ENCODE measurements at places on chromosomes 13 and 19.

- no peak for DNase-seq
Observed at GRCh38 chr19:27750391-27751043, 1462.4 kb downstream of the UQCRFS1 start.

DNA sequence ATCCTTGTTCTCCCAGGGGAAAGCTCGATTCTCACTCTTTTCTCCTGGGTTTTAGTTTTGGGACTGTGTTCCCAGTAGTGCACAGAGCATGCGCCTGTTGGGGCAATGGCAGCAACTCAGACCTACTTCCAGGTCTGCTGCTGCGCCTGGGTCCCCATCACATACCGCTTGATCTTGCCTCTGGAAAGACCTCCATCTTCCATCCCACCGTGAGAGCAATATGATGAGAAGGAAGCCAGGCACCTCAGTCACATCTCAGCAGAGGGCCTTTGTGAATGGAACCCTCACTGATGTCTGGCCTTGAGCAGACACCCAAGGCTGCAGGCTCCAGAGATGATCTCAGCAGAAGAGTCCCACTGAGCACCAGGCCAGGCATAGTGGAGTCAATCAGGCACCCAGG, 176.8 kb upstream of the ZNF507 start:
- no peak for DNase-seq

DNA sequence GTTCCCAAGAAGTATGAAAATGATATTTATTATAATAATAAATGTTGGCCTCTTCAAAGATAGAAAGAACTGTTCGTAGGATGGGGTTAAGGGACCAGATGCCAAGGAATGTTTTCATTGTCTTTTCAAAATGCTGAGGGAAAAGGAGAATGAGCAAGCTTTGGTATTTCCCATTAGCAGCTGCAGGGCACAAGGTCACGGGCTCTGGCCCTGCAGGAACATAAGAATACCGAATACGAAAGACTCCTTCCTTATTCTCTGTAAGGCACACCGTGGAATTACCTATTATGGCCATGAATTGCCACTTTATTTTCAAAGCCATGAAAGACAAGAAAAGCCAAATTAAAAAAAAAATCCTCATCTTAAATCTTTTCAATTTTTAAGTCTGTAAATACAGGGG, 49.6 kb upstream of the OLFM4 start:
- no peak for DNase-seq

- no peak for DNase-seq
Observed at GRCh38 chr13:88246239-88246638, 575.1 kb downstream of the SLITRK5 start.

DNA sequence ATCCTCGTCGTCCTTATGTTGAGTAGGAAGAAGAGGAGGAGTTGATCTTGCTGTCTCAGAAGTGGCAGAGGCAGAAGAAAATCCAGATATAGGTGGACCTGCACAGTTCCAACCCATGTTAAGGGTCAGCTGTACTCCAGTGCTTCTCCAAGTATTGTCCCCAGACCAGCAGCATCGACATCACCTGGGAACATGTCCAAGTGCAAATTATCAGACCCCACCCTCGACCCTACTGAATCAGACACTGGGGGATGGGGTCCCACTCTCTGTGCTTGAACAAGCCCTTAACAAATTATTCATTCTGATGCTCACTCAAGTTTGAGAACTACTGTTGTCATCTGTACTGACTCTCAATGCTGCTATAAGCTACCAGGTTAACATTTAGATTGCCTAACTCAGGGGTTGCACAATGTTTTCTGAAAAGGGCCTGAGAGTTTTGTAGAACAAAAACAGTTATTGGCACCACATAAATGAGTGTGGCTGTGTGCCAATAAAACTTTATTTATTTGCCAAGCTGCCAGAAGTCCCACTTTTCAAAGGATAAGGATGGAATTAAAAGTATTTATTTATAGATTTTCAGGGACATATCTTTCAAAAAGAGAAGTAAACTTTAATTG, 226.7 kb upstream of the IPO5 start:
- no peak for DNase-seq

- DNase-seq: no peak
Observed at GRCh38 chr19:8085598-8086408, 33.2 kb downstream of the CCL25 start.

DNA sequence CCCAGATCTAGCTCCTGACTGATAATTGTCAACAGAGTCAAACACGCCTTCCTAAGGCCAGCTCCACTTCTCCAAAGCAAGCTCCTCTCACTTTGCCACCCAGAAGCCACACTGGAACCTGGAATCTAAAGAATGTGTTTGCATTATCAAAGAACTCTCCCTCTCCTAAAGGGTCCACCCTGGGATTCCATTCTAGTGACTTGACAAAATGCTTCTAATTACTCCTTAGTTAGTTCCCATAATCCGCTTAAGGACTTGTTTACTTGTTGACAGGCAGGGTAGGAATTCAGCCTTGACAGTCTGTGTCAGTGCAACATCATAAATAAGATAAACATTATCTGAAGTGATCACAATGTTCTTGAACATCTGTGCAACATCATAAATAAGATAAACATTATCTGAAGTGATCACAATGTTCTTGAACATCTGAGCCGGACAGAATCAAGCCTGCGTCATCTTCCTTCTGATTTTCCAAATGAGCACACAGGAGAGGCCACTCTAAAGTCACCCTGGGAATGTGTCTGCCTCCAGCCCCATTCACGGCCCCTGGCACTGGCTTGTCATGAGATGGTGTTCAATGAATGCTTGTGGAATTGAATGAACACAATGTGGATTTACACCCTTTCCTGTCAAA, 512.1 kb downstream of the IRS2 start:
- peak; percentile 85 for DNase-seq

GRCh38 chr19:27885359-27885758, 1327.6 kb downstream of the UQCRFS1 start:
- DNase-seq: no peak

DNA sequence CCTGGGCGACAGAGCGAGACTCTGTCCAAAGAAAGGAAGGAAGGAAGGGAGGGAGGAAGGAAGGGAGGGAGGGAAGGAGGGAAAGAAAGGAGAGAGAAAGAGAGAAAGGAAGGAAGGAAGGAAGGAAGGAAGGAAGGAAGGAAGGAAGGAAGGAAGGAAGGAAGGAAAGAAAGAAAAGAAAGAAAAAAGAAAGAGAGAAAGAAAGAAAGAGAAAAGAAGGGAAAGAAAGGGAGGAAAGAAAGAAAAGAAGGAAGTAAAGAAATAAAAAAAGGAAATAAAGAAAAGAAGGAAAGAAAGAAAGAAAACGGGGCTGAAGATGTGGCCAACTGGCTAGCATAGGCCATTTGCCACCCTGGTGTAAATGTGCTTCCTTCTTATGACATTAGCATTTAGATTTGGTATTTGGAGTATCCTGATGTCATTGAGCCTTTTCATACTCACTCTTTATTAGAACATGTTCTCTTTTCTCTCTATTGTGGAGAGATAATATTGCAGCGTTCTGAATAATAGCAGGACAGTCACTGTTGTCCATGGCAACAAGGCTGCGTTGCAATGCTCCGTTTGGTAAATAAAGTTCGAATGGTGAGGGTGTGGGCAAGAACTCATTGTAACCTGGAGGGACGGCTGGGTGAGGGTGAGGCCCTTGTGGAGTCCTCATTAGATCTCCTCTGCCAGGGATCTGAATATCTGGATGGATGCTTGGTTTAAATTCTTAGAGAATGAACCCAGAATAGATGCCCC, 173.9 kb upstream of the UBL3 start:
- DNase-seq: no peak

GRCh38 chr13:49530457-49530856, 34.7 kb downstream of the PHF11 start:
- DNase-seq: no peak

DNA sequence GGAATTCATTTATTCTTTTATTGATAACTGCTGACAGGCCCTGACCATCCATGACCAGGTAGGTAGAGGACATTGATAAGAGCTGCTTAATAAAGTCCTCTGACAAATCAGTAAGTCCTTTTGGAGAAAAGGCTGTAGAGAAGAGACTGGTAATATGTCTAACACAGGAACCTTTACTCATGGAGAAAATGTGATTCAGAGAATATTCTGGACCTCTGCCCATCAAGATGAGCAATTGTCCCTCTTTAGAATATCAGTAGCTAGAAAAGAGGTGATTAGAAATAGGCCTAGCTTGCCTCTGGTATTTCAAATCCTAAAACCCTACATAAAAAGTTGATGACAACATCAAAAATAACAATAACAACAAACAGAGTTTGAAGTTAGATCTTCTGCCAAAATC, 642.3 kb downstream of the TBC1D4 start:
- peak; percentile 24 for DNase-seq

DNA sequence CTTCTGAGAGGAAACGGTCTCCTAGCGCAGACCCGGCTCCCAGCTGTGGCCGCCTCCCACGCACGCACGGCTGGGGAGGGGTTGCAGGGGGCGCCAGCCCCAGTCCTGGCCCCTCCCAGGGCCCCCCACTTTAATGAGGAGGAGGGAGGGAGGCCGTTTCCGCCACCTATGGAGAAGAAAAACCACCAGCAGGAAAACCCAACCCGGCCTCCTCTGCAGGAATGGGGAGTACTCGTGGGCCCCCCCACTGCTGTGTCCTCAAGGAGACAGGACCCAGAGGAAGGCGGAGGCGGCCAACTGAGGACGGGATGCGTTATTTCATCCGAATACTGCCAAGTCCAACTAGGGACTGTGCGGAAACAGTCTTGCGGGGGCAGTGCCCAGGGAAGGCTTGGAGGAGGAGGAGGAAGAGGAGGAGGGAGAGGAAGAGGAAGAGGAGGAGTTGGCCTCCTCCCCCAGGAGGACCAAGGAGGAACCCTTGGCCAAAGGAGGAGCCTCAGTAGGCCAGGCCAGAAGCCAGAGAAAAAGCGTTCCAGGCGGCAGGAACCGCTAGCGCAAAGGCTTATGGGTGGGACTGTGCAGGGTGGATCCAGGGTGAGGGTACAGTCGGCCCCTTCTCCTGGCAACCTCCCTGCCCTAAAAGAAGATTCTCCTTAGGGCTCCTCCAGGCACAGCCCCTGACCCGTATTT, 3.9 kb upstream of the SSBP4 start:
- DNase-seq: peak; percentile 88

- no peak for DNase-seq
Observed at GRCh38 chr13:73924607-73925006, 209.6 kb downstream of the KLF12 start.

DNA sequence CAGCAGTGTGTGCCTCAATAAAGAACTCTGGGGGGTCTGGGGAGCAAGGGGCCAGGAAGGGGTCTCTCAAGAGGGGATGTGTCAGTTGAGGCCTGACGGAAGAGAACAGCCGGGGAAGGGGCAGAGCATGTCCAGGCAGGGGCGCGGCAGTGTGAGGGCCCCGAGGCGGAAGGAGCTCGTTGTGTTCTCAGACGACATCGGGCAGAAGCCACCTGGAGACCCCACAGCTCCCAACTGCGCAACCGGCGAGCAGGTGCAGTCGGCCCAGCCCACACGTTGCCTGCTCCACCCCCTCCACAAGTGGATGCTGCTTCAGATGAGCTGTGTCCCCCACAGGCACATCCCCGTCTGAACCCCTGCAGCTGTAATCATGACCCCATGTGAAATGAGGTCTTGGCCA, 4.9 kb downstream of the CACTIN start:
- DNase-seq: no peak

DNA sequence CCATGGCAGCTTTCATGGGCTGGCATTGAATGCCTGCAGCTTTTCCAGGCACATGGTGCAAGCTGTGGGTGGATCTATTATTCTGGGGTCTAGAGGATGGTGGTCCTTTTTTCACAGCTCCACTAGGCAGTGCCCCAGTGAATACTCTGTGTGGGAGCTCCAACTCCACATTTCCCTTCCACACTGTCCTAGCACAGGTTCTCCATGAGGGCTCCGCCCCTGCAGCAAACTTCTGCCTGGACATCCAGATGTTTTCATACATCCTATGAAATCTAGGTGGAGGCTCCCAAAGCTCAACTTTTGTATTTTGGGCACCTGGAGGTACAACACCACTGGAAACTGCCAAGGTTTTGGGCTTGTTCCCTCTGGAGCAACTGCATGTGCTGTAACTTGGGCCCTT, 450.6 kb downstream of the LMO7 start:
- DNase-seq: no peak

DNA sequence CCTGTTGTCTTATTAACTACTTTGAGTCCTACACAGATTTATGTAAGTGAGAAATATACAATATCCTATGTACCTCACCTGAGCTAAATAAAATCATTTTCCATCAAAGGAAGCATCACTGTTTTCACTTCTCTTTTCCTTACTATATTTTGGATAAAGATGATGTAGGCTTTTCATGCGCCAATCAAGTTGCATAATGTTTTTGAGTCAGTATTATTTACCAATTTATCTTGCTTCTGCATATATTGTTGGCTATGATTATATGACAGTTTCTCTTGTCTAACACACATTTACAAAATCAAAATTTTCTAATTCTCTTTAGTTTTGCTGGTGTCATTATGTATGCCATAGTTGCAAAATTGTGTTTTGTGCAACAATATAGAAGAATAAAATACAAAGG, 67.9 kb upstream of the FRY start:
- DNase-seq: no peak

GRCh38 chr13:93653776-93654175, 427.2 kb downstream of the GPC6 start:
- DNase-seq: no peak

- DNase-seq: peak; percentile 54
Observed at GRCh38 chr13:43432958-43433357, 353.8 kb downstream of the ENOX1 start.

- DNase-seq: no peak
Observed at GRCh38 chr13:25421612-25422011, 49.8 kb downstream of the ATP8A2 start.

DNA sequence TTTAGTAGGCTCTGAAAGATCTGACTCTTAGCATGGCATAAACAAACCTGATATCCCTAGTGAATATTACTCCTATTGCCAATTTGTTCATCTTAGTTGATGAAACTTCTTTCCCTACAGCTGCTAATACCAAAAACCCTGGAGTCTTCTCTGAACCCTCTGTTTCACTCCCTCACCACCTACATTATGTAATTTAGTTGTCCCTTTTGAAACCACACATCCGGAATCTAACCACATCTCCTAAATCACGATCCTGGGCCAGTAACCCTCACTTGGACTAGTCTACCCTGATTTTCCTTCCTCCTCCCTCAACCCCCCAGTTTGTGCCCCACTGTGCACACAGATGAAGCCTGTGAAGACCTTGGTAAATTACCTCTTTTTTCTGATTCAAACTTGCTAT, 1.2 kb downstream of the ZNF256 start:
- DNase-seq: no peak

- no peak for DNase-seq
Observed at GRCh38 chr13:98450026-98450425, 126.9 kb downstream of the STK24 start.

Measured in AG10803 (cell line).